NCI-H774 (cell line): ENCODE measurements at places on chromosomes 4 and X.
A peak's percentile ranks its signal among the peaks of the same experiment; 100 is the strongest.

DNA sequence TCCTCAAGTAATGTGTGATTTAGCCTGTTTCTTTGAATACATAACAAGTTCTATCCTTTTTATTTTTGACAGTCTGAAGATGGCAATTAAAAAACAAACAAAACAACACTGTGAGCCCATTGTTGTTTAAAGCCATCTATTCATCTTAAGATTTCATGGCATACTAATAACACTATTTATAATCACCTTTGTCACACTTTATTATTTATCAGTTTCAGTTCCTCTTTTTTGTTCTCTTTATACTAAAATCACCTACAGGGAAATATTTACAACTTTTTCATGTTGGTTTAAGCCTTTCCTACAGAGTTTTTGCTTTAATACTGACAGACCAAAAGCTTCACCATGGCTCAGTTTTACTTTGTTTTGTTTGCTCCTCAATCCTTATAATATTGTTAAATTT is 247.4 kb upstream of the CTSO start:
- DNase-seq = no peak

GRCh38 chrX:152658302-152658701 is 20.6 kb downstream of the GABRQ start:
- DNase-seq = no peak

DNA sequence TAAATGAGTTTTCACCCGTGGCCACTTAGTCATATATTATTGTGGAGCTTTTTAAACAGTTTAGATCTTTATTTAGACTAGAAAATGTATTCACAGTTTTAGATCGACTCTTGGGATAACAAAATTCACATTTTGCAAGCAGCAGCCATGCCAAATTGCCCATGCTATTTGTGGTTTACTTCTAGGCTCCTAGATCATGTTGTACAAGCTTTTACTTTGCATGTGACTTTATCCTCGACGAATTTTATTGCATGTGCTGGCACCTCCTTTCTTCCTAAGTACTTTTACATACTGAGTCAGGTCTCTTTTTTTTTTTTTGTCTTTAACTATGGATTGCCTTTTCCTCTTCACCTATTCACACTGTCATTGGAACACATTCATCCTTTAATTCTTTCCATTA is 23.2 kb downstream of the BBS12 start:
- no peak for DNase-seq

DNA sequence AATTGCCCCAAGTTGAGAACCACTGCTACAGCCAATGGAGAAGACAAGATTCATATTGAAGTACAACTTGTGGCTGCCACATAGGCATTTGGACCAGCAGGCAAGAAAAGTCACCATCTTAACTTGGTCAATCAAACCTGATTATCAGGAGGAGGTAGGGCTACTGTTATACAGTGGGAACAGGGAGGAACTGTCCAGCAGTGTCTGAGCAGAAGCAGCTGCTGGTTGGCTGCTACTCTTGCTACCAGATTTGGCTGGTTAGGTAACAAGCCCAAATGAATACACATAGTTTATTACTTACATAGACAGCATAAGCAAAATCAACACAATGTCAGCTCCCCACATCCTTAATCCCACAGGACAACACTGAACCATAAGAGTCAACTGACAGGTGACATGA is 39.4 kb downstream of the ATP1B4 start:
- no peak for DNase-seq

GRCh38 chr4:163392328-163392727 is 48.6 kb downstream of the NPY5R start:
- no peak for DNase-seq

- DNase-seq = no peak
Measured at GRCh38 chrX:150198776-150199175, 164.3 kb upstream of the MAMLD1 start.

- DNase-seq = no peak
Measured at GRCh38 chr4:157957905-157958304, 214.9 kb downstream of the GASK1B start.

- no peak for DNase-seq
Measured at GRCh38 chr4:74173321-74173720, 15.4 kb downstream of the MTHFD2L start.

DNA sequence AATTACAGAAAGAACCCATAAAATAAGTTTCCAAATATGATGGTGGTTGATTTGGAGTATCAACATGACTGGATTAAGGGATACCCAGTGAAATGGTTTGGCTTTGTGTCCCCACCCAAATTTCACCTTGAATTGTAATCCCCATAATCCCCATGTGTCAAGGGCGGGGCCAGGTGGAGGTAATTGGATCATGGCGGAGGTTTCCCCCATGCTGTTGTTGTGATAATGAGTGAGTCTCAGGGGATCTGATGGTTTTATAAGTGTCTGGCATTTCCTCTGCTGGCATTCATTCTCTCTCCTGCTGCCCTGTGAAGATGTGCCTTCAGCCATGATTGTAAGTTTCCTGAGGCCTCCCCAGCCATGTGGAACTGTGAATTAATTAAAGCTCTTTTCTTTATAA is 39.1 kb downstream of the WDFY3 start:
- no peak for DNase-seq

- DNase-seq = no peak
Measured at GRCh38 chrX:112545051-112545450, 134.7 kb downstream of the LHFPL1 start.

- DNase-seq = no peak
Measured at GRCh38 chrX:135213200-135213844, 38.5 kb upstream of the ETDA start.

- no peak for DNase-seq
Measured at GRCh38 chr4:55087913-55088260, 37.5 kb downstream of the KDR start.

GRCh38 chr4:89303177-89303576 is 4.4 kb downstream of the GPRIN3 start:
- DNase-seq = no peak

- peak; percentile 35 for DNase-seq
Measured at GRCh38 chrX:85992811-85993229, 54.5 kb downstream of the CHM start.

DNA sequence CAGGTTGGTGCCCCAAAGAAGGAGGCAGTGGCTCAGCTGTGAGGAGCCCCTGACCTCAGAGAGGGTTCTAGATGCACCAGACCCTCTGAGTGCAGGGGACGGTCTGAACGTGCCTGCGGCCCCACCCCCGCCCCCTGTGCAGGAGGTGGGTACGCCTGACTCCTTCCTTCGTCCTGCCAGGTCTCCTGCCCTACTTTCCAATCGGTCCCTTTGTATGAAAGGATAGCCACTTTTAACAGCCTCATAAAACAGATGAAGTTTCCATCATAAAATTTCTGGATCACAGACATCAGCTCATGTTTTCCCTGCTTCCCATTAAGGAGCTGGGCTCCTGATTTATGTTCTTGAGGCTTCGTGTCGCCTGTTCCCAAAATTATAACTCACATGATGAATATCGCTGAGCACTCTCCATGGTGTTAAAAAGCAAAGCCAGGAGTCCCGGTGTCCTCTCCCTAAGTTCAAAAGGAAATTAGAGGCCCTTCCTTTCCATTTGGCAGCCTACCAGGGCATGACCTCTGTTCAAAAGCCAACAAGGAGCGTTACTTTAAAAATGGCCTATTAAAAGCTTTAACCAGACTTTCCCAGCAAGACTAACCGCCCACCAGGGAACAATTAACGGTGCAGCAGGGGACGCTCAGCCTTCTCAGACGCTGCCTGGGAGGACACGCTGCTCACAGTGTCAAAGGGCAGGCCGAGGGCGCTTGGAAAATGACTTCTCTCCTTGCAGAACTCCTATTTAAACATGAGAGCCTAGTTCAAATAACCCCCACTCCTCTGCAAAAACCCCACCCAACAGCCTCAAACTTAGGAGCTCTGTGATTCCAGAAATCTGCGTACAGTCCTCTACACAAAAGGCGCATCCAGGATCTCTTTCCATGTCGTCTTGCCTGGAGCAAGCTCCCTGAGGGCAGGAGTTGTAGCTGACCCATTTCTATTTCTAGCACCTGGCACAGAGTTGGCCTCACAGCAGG is 181.9 kb downstream of the AFAP1 start:
- no peak for DNase-seq

- no peak for DNase-seq
Measured at GRCh38 chr4:125315576-125316400, 1.0 kb downstream of the FAT4 start.

DNA sequence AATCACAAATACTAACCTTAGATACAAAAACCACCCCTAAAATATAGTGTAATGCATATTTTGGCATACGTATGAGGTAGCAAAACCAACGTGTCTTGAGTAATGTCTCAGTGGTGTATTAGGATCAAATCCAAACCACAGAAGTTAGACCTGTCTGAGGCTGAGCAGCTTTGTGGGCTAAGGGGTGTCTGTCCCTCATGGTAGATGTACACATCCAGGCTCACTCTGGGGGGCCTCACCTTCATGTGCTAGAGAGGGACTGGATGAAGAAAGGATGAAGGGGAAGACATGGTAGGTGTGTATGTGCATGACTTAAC is 188.0 kb upstream of the TBC1D9 start:
- no peak for DNase-seq

DNA sequence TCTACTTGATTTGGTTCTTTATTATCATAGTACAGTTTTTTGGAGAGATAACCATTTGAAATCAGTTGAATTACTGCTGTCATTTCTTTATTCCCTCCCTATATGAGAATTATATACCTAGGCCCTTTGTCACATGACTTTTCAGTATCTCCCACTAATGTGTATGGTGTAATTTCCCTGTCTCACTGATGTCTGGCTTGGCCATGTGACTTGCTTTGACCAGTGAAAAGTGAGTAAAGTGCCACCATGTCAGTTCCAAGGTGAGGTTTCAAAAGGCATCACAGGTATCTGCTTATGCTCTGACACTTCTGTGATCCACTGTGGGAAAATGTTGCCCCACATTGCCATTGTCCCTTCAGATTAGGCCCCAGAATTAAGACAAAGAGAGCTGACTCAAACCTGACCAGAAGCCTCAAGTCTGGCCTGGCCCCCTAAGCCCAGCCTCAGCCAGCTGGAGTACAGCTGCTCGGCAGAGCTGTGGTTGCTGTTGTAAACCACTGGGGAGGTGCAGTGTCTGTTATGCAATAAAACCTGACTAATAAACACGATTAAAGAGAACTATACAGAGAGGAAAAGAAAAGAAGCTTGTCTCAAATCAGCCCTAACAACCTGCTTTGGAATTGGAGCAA is 27.5 kb downstream of the SETD7 start:
- DNase-seq = no peak

DNA sequence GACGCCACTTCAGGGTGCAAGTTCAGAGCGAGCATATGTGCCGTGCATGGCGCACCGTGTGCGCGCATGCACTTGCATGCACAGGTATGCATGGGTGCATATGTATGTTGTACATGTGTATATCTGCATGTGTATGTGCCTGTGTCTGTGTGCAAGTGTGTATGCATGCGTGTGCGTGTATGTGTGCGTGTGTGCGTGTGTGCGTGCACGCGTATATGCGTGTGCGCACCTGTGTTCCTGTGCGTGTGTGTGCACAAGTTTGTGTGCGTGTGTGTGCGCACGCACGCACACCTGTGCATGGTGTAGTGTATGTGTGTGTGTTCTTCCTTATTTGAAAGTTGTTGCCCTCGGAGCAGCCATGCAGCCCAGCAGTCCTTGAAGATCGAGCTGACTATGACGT is 76.8 kb downstream of the GPR143 start:
- DNase-seq = no peak

DNA sequence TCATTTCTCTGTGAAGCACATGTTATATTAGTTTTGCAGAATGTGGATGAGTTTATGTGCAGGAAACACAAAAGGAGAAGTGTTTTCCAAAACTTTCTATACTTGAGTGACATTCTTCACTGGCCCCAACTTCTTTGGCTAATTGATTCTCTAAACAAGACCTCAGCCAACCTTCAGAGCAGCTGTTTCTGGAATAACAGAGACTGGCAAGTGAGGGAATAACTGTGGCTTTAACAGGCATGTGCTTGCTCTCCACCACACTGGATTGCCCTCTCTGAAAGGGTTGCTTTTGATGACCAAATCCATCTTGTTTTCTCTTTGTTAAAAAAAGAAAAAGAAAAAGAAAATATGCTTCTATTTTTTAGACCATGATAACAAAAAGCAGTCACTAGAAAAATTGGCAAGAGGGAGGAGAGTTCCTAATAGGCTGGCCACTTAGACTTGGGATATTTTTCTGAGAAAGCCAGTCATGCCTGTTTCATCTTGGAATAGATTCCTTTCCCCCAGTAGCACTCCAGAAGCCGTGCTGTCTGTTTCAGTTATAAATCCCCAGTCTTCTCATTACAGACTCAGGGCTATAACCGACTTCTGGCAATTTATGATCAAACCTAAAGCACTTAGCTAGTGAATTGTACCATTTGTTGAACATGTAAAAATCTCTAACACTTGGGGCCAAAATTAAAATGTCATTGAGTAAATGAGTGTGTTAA is 295.0 kb upstream of the NR3C2 start:
- DNase-seq = no peak

DNA sequence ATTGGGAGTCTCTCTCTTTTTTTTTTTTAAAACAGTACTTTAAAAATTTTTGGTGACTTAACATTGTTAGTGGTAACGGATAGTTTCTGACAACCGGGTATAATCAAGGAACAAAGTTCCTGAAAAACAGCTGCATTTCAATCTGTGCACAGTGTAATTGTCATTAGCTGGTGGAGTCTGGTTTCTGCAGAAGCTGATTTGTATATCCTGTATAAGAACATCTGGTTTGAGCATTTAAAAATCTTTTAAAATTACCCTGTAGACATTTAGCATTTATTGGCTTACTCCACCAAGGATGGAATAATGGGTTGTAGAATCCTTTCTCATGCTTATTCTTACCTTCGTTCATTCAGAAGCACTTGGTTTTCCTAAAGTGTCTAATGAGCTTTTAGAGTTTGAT is 11.2 kb downstream of the JADE1 start:
- DNase-seq = no peak
